NCI-H82 (cell line): ENCODE measurements at places on chromosomes 7 and 10.

GRCh38 chr10:119782981-119783664, 57.3 kb downstream of the INPP5F start:
- DNase-seq = no peak

DNA sequence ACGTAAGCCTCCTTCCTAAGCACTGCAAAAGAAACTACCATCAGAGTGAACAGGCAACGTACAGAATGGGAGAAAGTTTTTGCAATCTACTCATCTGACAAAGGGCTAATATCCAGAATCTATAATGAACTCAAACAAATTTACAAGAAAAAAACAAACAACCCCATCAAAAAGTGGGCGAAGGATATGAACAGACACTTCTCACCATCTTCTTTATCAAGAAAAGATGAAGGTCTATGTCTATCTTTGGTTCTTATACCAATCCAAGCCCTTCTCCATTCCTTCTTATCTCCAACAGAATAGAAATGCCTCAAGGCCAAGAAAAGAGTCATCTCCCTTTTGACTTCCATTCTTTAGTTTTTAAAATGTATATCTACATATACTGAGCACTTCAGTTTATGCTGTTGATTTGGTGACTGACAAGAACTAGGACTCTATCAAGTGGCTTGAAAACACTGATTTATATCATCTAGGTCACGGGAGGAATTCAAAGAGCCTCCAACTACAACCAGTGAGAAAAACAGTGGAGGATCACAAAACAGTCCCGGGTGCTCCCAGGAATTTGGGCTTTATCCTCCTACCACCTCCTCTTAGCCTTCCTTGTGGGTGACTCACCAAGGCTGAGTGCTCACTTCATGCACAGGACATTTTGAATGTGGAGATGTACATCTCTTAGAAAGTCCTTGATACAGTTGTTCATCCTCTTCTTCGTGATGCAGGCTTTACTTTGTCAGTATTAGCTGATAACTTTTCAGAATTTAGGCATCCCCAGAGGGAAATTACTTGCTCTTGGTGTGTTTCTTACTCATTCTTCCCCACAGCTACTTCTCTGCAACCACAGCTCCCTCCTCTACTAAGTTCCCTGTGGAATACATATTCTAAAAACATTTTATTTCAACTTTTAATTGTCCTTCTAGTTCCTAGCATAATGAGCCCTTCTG, 15.4 kb downstream of the TAS2R41 start:
- DNase-seq = no peak

- no peak for DNase-seq
These were observed 1.6 kb downstream of the DENND11 start for GRCh38 chr7:141700296-141700847.

- no peak for DNase-seq
These were observed 18.5 kb upstream of the AGR3 start for GRCh38 chr7:16900209-16900768.

GRCh38 chr7:109696723-109697122, 1127.0 kb downstream of the DNAJB9 start:
- no peak for DNase-seq

DNA sequence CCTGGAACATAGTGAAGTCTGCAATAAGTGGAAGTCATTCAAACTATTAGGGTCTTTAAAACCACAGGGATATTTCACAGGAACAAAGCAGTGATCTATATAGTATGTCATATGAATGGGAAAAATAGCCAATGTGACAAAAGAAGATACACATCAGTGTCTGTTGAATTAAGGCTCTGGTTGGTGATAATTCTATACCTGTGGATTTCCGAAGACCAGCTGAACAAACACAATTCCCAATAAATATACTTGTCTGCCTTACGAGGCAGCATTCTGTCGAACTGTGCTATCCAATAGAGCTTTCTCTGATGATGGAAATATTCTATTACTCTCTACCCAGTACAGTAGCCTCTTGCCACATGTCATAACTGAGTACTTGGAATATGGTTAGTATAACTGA, 55.9 kb upstream of the CAV2 start:
- no peak for DNase-seq
